ENCODE measurements at places on chromosomes 7 and 10.

GRCh38 chr7:73907554-73908122 lies 46.7 kb downstream of the TMEM270 start:
- DNase-seq = no peak

- DNase-seq = no peak
Observed at GRCh38 chr10:128863823-128864405, 603.1 kb upstream of the MGMT start.

GRCh38 chr10:132616170-132616995 lies 78.8 kb downstream of the INPP5A start:
- peak; percentile 24 for DNase-seq

DNA sequence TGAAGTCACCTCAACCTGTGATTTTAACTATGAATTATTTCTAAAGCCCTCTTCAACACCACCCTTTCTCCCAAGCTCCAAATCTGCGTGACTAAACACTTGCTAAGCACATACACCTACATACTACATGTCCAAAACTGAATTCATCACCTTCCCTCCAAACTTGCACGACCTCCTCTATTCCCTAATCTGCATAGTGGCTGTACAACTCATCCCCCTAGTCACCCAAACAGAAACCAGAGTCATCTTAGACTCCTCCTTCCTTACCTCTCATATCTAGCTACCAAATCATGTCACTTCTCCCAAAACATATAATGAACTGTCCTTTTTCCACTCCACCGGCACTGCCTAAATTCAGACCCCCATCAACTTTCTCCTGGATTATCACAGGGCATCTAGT lies 16.2 kb downstream of the ARHGAP21 start:
- no peak for DNase-seq

DNA sequence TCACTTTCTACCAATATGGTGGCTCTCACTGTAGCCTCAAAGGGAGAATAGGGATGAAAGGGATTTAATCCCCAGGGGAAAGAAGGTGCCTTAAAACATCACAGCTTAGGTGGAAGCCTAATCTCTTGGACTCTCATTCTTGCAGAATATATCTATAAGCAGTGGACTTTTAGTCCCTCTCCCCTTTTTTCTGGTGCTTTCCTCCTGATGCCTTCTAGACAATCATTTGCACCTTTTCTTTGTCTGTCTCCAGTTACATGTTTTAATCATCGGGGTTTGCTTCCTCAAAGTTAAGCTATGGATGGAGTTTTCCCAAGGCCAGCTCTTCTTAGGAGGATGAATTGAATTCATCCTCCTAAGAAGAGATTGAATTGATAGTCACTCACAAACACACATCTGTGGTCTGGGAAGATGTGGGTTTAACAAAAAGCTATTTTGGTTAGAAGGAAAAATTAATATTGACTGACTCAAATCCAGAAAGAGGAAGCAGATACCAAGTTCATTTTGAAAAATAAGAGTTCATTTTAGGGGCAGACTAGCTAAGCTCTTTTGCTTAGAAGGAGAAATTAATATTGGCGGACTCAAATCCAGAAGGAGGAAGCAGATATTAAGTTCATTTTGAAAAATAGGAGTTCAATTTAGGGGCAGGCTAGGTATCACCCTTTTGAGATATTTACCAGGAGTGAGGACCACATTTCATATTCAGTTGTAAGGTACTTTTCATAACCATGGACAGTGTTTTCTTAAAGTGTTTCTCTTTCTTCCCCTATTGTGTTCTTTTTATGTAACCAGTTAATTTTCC lies 35.2 kb upstream of the PLEKHS1 start:
- no peak for DNase-seq

DNA sequence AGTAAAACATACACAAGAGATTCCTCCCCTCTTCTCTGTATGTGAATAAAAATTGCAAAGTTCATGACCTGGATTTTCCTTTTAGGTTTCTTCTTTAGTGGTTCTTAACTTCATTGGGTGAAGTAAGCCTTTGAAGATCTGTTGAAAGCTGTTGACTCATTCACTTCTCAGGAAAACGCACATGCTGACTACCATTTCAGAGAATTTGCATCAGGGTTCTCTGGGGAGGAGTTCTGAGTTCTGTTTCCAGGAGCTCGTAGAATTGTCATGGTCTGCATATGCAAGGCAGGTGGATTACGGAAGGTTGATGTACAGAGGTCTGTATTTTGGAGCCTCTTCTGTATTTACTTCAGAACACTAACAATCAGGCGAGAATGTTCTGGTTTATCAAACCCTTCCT lies 962 bp upstream of the SLC26A4 start:
- DNase-seq = peak; percentile 68

DNA sequence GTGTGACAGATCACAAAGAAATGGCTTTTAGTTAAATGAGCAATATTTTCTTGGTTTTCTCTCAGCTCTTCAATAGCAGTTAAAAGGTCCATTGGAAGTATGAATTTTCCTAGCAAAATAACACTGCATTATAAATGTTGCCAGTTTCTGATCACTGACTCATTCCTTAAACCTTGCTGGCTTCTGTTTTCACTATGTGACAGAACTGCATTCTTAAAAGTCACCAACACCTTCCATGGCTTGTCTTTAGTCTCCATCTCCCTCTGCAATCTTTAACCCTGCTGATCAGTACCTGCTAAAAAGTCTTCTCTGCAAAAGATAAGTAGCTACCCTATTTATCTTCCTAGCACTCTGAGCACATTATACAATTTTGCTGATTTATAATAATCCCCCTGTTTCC lies 405.0 kb upstream of the LRRN3 start:
- no peak for DNase-seq

- no peak for DNase-seq
Observed at GRCh38 chr7:150736864-150737263, 354 bp upstream of the GIMAP5 start.

GRCh38 chr10:69479240-69480067 lies 28.2 kb downstream of the TSPAN15 start:
- DNase-seq = no peak

DNA sequence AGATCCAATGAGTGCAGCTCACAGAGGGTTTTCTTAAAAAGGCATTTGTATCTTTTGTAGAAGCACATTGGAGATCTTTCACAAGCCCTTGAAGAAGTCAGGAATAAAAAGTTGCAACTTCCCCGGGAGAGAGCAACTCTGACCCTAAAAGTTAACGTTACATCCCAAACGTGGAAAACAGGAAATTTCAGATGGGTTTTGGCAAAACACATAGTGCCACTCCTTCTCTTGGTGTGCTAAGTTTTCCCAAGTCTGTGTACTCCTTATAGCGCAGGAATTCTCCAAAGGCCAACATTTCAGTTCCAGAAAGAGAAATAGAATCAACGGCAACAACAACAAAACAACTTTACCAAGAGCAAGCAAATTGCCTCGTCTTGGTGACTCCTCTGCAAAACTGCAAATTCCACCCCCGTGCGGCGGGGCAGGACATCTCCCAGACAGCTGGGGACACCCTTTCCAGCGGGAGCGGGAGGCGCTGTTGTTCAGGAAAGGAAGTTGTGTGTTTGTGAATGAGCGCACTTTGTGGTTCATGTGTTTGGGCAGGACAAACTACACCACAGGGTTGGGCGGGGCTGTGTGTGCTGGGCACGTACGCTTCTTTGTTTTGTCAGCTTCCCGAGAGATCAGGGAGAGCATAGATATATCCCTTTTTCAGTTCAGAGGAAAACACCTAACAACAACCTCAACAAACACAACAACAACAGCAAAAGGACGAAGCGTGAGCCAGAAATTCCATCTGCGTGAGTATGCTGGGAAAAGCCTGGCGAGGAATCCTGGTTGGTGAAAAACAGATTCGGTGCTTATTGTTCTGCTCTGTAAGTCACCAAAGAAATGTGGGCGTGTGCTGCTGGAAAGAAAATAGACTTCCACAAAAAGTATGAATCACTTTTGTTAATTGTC lies 294.7 kb upstream of the PITRM1 start:
- no peak for DNase-seq

DNA sequence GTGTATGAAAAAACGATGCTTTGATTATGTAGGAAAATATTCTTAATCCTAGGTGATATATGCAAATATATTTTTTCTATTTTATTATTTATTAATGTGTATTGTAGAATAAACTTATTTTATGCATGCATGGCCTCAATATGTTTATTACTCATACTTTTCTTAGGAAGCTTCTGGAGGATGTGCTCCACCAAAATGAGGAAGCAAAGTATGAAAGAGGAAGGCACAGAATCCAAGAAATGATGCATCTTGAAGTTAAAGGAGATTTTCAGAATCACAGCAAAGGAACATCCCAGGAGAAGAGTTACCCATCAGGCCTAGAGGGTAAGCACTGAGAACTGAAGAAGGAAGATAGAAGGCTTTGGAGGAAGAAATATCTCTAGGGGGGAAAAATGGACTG lies 35.0 kb upstream of the MRPS16 start:
- no peak for DNase-seq

- no peak for DNase-seq
Observed at GRCh38 chr7:24494832-24495231, 78.4 kb upstream of the PALS2 start.

DNA sequence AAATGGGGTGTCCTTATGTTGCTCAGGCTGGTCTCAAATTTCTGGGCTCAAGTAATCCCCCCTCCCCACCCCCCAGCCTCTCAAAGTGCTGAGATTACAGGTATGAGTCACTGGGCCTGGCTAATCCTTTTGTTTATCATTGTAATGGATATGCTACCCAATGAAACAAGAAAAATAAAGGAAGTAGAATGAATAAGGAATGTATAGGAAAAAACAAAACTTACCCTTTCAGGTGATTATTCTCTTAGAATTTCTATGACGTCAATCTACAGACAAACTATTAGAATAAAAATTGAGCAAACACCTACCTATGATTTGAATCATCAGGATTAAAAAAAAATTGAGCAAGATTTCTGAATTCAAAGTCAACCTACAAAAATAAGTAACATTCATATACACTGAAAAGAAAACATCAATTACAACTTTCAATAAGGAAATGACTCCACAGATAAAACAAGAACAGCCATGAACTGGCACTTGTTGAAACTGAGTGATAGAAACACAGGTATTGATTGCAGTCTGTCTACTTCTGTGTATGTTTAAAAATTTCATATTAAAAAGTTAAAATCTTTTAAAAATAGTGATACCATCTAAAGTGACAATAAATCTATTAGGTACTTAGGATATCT lies 12.2 kb downstream of the ADAM12 start:
- no peak for DNase-seq

DNA sequence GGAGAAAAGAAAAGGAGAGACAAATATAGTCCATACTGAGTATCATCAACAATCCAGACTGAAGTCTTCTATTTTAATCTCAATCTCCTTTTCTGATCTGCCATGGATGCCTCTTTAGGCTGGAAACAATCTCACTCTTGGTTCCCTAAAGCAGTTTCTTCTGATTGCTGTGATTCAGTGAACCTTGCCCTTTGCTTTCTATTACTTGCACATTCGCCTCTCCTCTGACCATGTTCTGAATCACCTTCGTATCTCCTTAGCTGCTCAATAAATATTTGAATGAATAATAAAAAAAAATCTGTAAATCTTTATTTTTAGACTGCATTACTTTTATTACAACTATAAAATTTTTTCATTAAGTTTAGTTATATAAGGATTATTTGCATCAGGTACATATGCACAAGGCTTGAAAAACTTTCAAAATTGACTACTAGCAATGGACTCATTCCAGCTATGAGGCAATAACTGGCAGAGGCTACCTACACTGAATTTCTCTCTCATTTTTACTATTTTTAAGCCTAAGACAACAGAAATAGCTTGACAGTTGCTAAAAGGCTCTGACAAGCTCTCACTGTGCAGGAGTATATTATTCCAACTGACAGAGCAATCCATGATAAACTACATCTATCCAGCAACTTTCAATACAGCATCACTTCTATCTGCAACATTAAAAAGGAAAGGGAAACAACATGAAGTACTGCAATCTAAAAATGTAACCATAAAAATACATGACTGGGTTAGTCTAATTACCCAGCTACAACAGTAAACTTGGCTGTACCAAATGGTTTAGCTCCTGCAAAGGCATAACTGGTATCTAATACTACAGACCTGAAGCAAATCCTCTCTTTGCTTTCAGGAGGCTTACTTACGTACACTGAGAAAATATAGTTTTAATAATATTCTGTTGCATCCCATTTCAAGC lies 25.6 kb downstream of the TM9SF3 start:
- DNase-seq = no peak

DNA sequence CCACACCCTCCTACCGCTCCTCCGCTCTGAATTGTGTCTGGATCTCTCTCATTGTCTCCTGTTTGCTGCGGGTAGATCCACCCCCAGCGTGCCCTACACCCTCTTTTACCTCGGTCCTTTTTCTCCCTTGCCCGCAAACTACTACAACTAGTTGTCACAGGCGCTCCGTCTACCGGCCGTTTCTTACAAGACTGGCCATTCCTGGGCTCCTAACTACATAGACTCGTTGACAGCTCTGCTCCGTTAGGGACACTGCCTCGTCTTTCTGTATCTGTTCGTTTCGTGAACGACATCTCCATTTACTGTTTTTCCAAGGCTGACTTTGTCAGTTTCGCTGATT lies 786 bp downstream of the TAF3 start:
- DNase-seq = peak; percentile 15

- DNase-seq = no peak
Observed at GRCh38 chr10:21661935-21662334, 127.9 kb downstream of the MLLT10 start.

- DNase-seq = no peak
Observed at GRCh38 chr7:77409739-77410547, 6.2 kb downstream of the GSAP start.

DNA sequence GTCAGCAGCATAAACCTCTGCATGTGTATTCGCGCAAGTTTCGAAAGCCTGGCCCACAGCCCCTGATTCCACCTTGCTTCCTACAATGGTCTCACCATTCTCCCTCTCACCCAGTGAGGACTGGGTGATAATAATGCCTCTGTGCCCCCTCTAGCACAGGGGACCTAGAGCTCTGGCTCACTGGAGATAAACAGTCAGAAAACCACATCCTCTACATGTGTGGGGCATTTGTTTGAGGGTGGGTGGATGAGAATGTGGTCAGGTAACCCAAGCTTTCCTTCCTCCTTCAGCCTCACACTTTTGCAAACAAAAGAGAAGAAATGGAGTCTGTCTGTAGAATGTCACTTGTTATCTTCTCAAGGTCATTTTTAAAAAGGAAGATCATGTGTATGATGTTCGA lies 373.5 kb downstream of the KCNMA1 start:
- DNase-seq = no peak
